ENCODE measurements at places on chromosomes 6 and 20.

- no peak for DNase-seq
Observed at GRCh38 chr6:90351696-90352095, 55.1 kb upstream of the BACH2 start.

DNA sequence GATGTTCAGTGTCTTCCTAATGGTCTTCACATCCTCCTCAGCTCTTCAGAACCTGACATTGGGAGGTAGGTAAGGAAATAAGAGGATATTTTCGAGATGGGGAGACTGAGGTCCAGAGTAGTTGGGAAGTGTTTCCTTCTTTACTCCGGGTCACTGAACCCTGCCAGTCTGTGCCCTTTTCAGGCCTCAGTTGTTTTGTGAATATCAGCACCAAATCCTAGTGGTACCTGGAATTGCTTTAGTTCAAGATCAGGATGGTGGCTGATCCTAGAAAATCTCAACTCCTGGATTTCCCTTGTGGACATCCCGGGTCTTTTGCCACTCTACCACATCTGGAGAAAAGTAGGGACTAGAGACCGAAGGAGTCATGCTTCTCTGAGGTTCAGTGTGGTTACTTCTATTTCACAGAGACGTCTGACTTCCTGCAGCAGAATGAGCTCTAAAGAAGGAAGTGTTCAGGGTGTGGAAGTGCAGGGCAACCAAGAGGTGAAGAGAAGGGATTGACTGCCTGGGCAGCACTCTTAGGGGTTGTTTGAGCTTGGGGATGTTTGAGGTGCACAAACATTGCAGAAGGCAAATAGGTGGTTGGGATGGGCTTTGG is 995 bp downstream of the STK4 start:
- DNase-seq, result no peak

DNA sequence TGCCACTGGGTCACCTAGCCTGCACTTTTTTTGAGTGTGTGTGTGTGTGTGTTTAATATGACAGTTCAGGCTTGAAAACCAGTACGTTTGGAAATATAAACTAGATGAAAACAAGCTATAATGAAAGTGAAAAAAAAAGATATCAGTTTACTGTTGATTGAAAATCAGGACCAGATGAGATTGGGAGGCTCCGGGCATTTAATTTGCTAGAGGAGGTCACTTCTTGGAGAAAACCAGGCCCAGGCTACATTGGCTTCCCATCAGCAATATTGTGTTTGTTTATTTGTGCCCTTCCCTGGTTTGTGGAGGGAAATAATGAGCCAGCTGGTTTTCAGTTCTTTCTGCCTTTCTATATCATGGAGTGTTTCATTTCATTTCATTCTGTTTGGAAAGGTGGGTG is 246.6 kb upstream of the JAG1 start:
- DNase-seq, result no peak

GRCh38 chr6:144725736-144726522 is 440.8 kb downstream of the UTRN start:
- DNase-seq, result no peak

- DNase-seq, result no peak
Observed at GRCh38 chr6:157711060-157711459, 112.0 kb upstream of the SNX9 start.
